Aorta (tissue), 5 donors: ENCODE measurements at places on chromosomes 5 and 9. TPM values are rescaled to one million over a fixed set of nuclear protein-coding genes. Genes with fewer than 3 reads are reported as not detected.
A peak's percentile ranks its signal among the peaks of the same experiment; 100 is the strongest.

DNA sequence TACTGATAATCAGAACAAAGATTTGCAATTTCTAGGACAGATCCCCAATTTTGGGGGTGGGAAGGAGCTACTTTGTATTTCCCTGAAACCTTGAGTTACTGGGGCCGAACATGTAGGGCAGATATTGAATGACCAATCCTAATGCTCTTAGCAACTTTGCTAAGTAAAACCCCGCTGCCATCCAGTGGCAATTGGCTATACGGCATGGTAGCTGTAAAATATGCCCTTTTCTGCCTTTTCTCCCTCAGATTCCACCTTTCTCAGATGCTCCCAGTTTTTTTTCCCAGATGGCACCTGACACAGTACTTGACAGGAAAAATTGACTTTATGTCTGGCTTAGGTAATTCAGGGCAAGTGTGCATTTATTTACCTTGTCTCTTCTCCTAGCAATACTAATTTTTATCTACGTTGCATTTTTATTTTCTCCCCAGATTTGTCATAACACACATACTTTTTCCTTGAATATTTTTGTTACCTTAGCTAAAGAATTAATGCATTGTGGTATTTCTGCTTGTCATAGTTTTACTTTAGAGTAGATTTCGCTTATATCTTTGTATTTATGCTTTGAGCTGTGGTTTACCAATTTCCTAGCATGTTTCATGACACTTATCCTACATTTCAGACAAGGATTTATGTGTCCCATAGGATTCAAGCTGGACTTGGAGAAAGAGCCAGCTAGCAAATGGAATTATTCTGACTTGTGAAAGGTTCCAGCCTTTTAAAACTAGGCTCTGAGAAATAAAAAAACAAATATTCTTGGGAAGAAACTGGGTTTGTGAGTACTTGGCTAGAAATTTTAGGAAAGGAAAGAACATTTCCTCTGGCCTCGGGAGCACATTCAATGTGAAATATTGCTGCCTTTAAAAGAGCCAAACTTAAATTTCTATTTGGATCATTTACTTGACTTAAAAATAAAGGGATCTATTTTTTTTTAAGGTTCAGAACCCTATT lies 37.4 kb downstream of the PIK3R1 start:
- DNase-seq, result no peak

- DNase-seq, result peak; percentile 37
Measured at GRCh38 chr9:134648701-134649530, 7.3 kb downstream of the COL5A1 start.

GRCh38 chr5:172626031-172626581 lies 15.0 kb upstream of the NEURL1B start:
- DNase-seq, result peak; percentile 53

DNA sequence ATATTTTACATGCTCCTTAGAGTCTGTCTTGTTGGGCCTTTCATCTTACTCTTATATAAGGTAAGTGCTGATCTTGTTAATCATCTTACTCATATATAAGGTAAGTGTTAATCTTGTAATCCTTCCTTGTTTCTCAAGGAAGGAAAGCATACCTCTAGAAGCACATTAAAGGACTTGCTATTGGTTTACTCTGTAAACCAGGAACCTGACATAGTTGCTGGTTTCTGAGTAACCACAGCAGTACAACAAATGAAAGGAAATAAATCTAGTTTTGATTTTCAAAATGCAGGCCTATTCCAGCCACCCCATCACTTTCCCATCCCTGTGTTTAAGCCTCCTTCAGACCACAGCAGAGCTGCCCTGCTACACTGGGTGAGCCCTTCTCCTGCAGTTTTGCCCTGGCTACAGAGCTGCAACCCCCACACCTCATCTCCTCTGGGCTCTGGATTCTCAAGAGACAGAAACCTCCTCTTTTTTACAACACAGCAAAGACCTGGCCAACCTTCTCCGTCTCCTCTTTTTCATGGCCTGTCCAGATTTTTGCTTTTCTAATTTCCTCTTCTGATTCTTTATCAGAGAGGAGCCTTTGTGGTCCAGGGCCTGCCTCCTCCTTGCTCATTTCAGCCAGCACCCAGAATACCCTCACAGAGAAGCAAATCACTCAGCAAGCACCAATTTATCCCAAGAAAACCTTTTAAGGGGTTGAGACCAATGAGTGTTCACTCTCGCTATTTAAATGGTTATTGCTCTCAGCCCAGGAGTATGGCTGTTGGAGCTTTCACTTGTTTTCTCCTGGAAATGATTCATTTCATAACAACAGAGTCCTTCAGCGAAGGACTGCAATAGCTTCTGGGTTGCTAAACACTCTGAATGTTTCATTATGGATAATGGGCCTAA lies 103.2 kb downstream of the FSTL4 start:
- DNase-seq, result no peak

- no peak for DNase-seq
Measured at GRCh38 chr9:11158063-11158462, 545.3 kb upstream of the PTPRD start.

- no peak for DNase-seq
Measured at GRCh38 chr5:169788168-169788567, 151.1 kb downstream of the DOCK2 start.

DNA sequence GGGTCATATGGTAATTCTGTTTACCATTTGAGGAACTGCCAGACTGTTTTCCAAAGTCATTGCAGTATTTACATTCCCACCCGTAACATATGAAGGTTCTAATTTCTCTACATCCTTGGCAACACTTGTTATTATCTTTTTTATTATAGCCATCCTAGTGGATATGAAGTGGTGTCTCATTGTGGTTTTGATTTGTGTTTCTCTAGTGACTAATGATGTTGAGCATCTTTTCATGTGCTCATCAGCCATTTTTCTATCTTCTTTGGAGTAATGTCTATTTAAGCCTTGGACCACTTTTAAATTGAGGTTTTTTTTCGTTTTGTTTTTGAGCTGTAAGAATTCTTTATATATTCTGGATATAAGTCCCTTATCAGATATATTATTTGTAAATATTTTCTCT lies 132.8 kb upstream of the RUSC2 start:
- DNase-seq, result no peak

GRCh38 chr5:142680605-142681259 lies 5.2 kb downstream of the FGF1 start:
- no peak for DNase-seq

DNA sequence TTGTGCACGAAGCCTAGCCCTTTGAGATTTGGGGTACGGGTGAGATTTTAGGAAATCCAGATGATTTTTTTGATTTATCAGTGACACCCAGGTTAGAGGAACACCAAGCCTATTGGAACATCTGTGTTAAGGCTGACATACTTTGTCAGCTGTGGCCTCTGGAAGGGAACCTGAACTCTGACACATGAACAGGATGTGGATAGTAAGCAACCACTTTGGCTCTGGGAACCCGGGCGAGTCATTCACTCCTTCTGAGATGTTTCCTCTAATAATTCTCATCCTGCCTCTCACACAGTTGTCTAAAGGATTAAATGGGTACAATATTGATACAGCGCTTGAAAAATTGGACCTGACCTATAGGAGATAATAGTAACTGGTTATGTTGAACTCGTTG lies 67.8 kb downstream of the FGF1 start:
- no peak for DNase-seq

DNA sequence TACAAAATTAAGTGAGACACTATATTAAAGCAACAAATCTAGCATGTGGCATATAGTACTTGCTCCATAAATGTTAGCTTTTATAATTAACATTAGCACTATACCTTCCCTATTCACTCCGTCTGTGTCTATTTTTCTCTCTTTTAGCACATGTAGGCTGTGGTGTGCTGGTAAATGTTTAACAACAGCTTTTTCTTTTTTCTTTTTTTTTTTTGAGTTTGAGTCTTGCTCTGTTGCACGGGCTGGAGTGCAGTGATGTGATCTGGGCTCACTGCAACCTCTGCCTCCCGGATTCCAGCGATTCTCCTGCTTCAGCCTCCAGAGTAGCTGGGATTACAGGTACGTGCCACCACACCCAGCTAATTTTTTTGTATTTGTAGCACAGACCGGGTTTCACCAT lies 62.1 kb downstream of the SPRY4 start:
- DNase-seq, result no peak

GRCh38 chr5:103021314-103021713 lies 98.6 kb downstream of the GIN1 start:
- DNase-seq, result no peak

GRCh38 chr5:405421-405820 lies 37.6 kb upstream of the EXOC3 start:
- DNase-seq, result no peak

DNA sequence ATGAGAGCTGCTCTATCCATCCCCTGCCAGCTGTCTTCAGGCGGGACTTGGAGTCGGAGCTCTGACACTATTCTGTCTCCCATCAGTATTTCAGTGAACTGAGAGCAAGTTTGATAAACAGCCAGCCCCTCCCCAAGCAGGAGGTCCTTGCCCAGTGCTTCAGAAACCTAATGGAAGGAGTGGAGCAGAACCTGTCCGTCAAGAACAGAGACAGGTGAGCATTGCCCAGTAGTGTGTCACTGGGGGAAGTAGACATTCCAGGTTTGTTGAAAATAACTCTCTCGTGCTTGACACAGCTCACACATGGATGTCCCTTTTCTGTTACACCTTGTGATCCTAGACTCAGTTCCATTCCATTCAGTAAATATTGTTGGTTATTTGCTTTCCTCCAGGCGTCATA lies 13.2 kb upstream of the TLX3 start:
- no peak for DNase-seq

DNA sequence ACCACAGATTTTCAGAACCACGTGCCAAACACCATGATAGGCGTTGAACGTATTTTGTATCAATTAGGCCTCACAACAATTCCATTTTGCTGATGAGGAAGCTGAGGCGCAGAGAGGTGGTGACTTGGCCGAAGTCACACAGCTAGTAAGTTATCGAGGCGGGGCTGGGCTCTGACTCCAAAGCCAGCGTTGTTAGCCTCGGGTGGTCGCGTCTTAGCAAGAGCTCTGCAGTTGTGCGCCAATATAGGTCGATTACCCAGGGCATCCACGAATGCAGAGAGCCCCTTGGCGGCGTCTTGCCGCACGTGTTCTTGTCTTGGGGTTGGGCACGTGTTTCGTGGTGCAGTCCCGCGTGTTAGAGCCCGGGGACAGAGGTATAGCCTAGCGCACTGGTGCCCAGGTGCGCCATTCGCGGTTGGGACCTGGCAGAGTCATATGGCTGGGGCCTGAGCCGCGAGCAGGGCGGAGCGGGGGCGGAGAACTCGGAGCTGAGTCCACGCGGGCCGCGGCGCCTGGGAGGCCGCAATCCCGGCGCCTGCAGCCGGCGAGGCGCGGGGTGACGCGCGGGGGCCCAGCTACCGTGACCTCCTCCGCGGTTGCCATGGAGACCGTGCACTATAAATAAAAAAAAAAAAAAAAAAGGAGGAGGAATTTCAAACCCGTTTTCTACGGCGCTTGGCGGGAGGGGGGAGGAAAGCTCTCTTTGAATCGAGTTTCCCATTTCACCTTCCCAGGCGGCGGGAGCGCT lies 62.3 kb downstream of the CXXC5 start:
- no peak for DNase-seq

- no peak for DNase-seq
Measured at GRCh38 chr9:76369583-76369982, 24.6 kb downstream of the RFK start.

- DNase-seq, result no peak
Measured at GRCh38 chr5:33457126-33457525, 16.4 kb downstream of the TARS1 start.

DNA sequence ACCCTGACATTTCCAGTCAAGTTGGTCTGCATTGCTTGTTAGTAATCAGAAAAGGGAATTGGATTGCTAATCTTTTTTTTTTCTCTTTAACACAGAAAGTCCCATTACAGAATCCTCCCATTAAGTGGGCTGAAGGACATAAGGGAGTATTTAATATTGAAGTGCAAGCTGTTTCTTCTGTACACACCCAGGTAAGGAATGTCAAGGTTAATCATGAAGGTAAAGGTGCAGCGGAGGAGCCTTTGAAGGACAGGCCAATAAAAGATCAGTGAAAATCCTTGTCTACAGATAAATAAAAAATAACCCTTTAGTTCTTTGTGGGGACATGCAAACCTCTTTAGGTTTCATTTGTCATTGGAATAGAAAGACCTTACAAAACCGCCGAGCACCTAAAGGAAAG lies 161.4 kb downstream of the DOCK8 start:
- DNase-seq, result no peak

- DNase-seq, result no peak
Measured at GRCh38 chr5:55021410-55021809, 2.6 kb upstream of the GZMK start.

- DNase-seq, result no peak
Measured at GRCh38 chr5:37841203-37841602, 1.4 kb upstream of the GDNF start.

DNA sequence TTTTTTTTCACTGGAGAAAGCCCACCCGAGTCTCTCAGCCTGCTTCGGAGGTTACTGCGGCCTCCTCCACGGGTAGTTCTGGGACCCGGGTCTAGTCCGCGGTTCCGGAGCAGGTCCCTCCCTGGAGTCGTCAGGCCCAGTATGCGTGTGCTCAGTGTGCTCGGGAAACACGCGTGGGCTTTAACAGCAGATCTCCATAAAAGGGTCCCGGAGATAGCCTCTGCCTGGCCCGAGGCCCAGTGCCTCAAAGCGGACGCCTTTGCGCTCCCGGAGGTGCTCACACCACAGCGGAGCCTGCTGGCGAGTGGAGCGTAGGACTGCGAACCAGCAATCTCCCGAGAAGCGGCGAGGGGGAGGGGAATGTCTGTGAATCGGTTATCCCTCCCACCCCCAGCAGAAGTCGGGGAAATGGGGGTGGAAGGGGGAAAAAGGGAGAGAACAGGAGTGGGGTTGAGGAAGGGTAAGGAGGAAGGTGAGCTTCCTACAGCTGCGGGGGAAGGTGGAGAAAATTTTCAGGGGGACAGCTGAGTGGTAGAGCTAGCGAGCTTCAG lies 28.7 kb downstream of the CDKN2A start:
- peak; percentile 71 for DNase-seq

TMEM161B gene
- total RNA-seq, result 18.8 TPM

AGXT2 gene
- not detected for total RNA-seq

FGF10 gene
- total RNA-seq, result 11.3 TPM

SLC6A19 gene
- total RNA-seq, result 0.12 TPM

PCDHA2 gene
- total RNA-seq, result 0.13 TPM

PAIP2 gene
- total RNA-seq, result 77.6 TPM

DEPDC1B gene
- 0.48 TPM for total RNA-seq

MOB3B gene
- total RNA-seq, result 9.0 TPM

CER1 gene
- total RNA-seq, result not detected

IL5 gene
- not detected for total RNA-seq

SGTB gene
- 21.9 TPM for total RNA-seq
